Fibroblast of mammary gland (primary cell): ENCODE measurements at places on chromosomes 2 and 18.
A peak's percentile ranks its signal among the peaks of the same experiment; 100 is the strongest.

- no peak for DNase-seq
These were observed 146.5 kb downstream of the FAM210A start for GRCh38 chr18:13579874-13580273.

- no peak for DNase-seq
These were observed 7.6 kb upstream of the PRSS56 start for GRCh38 chr2:232512602-232513001.

GRCh38 chr2:238425979-238426567 is 654 bp upstream of the ASB1 start:
- DNase-seq, result peak; percentile 88

- DNase-seq, result no peak
These were observed 74.2 kb upstream of the RGPD5 start for GRCh38 chr2:109719871-109720270.

DNA sequence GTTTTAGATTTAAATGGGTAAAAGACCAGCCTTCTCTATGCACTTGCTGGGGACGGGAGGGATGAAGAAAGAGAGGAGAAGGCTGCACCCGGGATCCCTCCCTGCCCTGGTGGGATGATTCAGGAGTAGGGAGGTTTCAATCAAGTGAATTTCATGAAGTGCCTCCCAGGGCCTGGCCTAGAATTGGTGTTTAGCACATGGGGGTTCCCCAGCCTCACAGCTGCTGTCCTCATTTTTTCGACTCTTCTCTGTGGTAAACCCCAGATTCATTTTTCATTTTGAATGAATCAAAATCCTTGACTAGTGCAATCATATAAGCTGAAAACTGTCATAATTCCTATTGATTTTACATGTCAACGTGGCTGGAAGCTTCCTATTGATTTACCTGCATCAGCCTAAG is 81.1 kb downstream of the LPIN1 start:
- peak; percentile 11 for DNase-seq

DNA sequence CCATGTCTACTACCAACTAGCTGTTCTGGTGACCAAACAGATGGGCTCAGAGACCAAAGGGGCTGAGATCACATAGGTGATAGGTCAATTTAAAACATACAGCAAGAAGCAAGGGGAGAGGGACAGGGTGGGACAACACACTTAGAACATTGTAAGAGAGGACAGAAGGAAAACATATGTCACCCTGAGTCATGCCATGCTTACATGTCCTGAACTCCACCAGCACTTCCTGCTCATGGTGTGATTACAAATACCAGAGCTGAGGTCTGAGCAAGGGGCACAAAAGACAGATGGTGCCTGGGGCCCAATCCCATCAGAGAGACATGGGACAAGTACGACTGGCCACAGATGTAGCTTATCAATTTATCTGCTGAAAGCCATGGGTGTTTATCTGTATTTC is 28.7 kb upstream of the GALNT14 start:
- no peak for DNase-seq

DNA sequence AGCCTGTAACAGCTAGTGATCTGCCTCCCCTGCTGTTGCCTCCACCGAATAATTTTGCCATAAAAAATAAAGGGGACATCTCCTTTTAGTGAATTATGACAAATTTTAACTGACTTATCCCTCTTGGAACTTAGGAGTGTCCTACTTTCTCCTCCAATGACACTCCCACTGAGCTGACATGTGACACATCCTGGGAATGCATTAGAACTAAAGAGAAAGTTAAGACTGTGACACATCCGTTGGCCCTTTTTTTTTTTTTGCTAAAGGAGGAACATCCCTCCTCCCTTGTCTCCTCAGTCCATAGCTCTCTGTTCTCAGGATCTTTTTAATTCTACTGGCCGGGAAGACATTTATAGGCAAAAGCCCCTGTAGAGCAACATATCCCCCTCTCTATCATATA is 268.2 kb downstream of the NRXN1 start:
- no peak for DNase-seq

DNA sequence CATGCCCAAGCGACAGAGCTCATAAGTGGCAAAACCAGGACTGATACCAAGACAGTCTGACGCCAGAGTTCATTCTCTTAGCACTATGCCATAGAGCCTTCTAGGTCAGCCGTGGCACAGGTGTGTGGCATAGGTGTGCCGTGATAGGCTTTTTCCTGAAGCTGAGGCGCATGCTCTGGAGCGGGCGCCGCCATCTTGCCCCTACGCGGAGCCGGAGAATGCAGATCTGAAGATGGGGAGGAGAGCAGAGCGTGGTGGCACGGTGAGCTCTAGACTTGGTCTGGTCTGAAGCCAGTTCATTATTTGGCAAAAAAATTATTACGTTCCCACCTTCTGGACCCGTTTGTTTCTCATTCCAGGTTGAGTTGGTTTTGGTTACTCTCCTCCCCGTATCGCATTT is 16.6 kb downstream of the MCFD2 start:
- DNase-seq, result no peak

- DNase-seq, result no peak
These were observed 84.3 kb upstream of the FZD7 start for GRCh38 chr2:201949181-201949926.

DNA sequence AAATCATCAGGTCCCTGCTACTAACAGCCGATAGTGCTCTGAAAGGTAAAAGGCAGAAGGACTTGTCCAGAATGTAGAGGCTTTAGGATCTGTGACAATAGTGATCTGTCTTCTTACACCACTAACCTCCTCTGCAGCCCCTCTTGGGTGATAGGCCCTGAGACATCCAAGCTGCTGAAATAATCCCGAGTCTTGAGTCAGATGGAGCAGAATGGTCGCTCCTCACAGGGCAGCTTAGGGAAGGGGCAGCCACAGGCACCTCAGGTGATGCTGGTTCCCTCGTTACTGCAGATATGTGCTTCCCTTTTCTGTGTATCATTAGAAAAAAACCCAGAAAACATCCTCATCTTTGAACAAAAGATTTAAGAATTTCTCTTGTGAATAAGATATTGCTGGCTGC is 157.1 kb upstream of the DLX2 start:
- no peak for DNase-seq

- peak; percentile 61 for DNase-seq
These were observed 14.5 kb downstream of the SLC19A3 start for GRCh38 chr2:227703280-227703732.

- DNase-seq, result peak; percentile 29
These were observed 104.6 kb upstream of the COL3A1 start for GRCh38 chr2:188869550-188869949.

DNA sequence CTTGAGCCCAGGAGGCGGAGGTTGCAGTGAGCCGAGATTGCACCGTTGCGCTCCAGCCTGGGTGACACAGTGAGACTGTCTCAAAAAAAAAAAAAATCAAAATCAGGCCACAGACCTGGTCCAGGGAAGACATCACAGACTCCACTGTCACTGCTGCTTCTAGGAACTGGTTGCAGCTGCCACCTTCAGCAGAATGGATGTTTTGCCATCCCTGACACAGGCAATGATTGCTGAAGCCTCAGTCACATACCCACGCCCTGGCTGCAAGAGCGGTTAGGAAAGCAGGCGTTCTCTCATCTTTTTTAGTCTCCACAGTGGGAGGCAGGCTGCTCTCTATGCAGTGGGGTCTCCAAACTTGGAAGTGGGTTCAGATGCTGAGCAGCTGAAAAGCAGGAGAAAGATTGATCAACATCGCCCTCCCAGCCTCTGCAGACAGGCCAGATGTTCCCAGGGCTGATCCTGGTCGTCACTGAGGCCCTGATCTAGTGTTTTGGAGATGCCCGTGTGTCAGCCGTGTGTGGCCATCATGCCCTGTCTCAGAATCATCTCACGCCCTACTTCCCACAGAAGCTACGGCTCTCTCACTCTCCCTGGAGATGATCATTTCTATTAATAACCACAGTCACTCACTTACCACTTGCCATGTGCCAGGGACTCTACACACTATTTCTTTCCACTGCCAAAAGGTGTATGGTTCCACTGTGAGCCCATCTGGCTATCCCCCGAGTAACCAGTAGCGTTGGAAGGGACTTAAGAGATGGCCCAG is 91.8 kb downstream of the PLB1 start:
- DNase-seq, result no peak

GRCh38 chr2:223894968-223895367 is 50.2 kb downstream of the WDFY1 start:
- DNase-seq, result no peak

GRCh38 chr18:62881509-62882016 is 166.2 kb downstream of the PHLPP1 start:
- peak; percentile 98 for DNase-seq

- DNase-seq, result no peak
These were observed 1.5 kb downstream of the LOXL3 start for GRCh38 chr2:74551942-74552913.

DNA sequence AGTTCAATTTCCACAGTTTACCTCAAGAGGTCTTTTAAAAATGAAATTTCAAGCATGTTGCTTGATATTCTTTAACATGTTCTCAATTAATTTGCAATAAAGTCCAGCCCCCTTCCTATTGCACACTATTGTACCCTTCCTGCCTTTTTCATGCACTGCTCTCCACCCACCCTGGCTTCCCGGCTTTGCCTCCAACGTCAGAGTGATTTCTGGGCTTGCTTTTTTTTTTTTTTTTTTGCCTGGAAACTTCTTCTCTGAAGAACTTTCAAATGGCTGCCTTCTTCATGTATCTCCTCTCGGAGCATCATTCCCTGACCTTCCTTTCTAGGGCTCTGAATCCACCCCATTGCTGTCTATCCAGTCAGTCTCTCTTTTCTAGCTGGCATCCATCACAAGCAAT is 24.4 kb upstream of the CYP1B1 start:
- DNase-seq, result no peak

GRCh38 chr2:70873541-70873940 is 37.9 kb upstream of the CD207 start:
- DNase-seq, result no peak

DNA sequence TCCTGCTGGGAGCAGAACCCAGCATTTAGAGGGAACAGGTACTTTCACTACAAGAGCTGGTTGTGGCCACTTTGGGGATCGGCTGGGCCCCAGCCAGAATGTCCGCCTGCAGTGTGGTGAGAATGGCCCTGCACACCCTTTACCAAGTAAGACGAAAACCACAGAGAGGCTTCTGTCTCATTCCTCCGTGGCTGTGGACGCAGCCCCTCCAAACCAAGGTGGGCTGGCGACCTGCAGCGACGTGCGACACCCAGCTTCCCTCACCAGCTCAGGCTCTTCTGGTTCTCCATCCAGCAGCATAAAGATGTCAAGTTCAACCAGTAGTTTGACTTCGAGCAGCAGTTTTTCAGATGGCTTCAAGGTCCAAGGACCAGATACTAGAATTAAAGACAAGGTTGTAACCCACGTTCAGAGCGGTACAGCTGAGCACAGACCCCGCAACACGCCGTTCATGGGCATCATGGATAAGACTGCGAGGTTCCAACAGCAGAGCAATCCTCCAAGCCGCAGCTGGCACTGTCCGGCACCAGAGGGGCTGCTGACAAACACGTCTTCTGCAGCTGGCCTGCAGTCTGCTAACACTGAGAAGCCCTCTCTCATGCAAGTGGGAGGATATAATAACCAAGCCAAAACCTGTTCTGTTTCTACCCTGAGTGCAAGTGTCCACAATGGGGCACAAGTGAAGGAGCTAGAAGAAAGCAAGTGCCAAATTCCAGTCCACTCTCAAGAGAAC is 56.2 kb downstream of the WDSUB1 start:
- no peak for DNase-seq

DNA sequence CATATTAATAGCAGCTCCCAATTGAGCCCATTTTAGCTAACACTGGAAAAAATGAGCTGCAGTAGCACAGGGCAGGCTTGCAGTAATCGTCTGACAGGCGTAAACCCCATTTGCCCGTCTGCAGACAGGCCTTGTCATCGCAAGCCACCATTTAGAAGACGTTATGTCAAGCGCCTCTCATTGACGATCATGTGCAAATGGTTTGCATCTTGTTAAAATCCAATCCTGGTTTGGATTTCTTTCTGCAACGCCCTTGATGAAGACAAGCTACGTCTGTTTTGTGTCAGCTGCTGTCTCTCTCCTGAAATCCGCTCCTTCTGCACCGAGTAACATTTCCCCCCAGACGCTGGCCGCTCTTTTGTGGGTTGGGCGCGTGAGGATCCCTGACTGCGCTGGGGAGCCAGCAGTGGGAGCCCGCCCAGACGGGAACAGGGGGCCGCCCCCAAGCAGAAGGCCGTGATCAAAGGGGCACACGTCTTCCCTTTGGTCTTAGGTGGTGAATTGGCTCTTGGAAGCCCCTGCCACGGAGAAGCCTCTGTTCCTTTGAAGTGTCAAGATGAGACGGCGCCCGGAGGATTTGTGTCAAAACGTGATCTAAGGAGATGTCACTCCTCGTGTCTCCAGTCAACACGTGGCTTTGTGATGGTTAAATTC is 84.2 kb upstream of the GPC1 start:
- DNase-seq, result peak; percentile 19

DNA sequence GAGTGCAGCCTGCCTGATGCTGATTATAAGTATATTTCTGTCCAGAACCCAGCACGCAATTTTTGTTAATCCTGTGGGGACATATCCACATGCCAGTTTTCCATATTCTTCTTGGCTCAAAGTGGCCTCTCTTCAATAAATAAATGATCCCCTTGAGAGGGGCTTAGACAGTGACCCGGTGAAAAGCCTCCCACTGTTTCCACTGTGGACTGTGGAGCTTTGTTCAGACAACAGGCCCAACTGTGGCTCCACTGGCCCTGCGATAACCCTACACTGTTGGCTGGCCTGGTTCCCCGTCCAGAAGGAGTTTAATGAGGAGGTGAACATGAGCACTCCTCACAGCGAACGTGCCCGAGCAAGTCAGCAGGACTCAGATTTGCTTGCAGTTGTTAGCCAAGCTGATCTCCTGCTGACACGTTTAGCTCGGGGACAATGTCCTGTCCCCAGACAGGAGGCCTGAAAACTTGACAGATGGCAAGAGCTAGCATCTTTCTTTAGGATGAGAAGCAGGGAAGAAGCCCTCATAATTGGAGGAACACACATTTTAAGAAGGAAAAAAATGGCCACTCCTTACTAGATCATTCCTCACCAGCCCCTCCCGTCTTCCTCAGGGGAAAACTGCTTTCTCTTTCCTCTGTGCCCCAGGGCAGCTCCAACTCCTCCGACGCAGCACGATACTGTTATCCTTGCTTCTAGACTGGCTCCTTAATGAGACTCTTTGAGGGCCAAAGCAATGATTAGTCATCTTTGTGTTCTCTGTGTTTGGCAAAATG is 20.0 kb upstream of the MTCL1 start:
- peak; percentile 44 for DNase-seq

GRCh38 chr2:235762832-235763598 is 269.2 kb downstream of the AGAP1 start:
- no peak for DNase-seq

GRCh38 chr2:51013079-51013932 is 18.6 kb downstream of the NRXN1 start:
- no peak for DNase-seq

- no peak for DNase-seq
These were observed 149.2 kb downstream of the TSN start for GRCh38 chr2:121904656-121905055.

DNA sequence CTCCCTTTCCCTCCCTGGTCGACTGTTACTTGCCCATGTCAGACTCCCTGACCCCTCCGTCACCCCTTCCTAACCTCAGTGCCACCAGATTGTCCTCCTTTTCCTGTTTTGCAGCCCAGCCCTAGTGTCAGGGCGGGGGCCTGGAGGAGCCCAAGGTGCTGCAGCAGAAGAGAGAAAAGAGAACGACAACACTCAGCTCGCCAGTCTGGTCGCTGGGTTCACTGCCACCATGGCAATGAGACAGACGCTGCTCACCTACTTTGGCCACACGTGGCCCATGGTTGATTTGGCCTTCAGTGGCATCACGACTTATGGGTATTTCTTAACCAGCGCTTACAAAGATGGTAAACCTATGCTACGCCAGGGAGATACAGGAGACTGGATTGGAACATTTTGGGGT is 108.4 kb upstream of the RMDN2 start:
- no peak for DNase-seq
